ENCODE measurements at places on chromosomes 6 and 20.
A peak's percentile ranks its signal among the peaks of the same experiment; 100 is the strongest.

GRCh38 chr6:141486942-141487341 lies 645.8 kb upstream of the GJE1 start:
- no peak for DNase-seq

DNA sequence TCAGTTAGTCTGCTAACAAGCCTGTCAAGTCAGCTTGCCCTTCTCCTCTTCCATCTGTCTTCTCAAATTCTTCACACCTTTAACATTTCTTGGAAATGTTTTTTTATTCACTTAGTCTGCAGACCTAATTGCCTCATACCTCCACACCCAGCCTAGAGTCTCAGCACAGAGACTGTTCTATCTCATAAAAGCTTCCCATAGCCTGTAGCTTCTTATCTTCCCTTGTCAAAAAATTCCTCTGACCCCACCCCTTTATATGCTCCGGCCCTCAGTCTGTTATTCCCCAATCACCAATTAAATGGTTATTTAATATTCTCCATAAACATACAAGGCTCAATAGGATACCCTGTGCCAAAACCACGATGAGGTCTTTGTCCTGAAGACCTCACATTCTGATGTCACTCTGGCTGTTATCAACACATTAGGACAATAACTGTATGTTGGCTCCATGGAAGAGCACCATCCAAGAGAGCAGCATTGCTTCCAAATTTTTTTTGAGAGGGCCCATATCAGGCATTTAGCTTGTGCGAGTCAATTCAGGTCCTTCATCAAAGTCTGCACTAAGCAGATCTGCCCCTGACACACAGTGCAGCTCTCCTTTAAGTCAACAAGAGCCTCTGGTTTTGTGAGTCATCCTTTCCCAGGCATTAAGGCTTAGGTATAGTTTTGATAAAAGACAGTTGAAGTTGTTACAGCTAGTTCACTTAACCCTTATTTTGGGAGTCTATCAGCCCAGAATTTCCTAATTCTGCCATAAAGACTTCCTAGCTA lies 83.2 kb upstream of the TBX18 start:
- no peak for DNase-seq

- no peak for DNase-seq
These were observed 70.7 kb upstream of the LTV1 start for GRCh38 chr6:143772116-143773086.

DNA sequence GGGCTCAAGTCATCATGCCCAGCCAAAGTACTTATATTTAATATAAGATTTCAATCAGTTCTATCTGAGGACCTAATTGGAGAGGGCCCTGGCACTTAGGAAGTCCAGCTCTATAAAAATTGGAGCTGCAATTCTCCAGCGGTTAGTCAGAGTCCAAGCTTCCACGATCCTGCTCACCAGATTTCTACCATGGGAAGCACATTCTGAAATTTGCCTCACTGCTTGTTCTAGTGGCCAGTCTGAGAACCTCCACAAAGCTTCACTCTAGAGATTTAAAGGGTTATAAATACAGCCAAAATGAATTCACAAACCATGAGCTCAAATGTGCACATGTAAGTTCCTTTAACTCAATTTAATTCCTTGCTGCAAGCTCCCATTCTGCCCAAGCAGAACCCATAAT lies 33.5 kb downstream of the PNLDC1 start:
- no peak for DNase-seq

GRCh38 chr6:25862199-25862598 lies 11.8 kb downstream of the SLC17A3 start:
- DNase-seq = no peak

GRCh38 chr20:4661191-4661590 lies 60.5 kb upstream of the PRND start:
- DNase-seq = no peak

GRCh38 chr6:7270320-7271204 lies 42.4 kb downstream of the SSR1 start:
- no peak for DNase-seq

DNA sequence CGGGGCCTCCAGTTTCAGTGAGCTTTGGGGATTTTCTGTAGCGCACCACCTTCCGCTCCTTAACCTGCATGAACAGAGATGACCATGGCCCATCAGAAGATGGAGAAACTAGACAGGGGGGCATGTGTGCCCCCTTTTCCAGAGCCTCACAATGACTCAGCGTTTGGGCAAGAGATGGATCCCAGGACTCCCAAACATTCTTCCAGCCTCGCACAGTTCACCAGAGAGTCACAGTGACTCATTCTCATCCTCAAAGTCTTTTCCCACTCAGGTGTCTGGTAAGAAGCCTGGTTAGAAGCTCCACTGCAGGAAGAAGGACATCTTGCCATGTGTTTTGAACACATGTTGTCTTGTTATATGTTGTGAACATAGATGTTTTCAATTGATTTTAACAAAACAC lies 76.2 kb upstream of the FRMD1 start:
- no peak for DNase-seq

- peak; percentile 55 for DNase-seq
These were observed 49.7 kb upstream of the IL20RA start for GRCh38 chr6:137094411-137095008.

GRCh38 chr6:76682842-76683241 lies 610.4 kb upstream of the IMPG1 start:
- DNase-seq = no peak

GRCh38 chr20:60211618-60212463 lies 253.6 kb downstream of the CDH26 start:
- DNase-seq = no peak

DNA sequence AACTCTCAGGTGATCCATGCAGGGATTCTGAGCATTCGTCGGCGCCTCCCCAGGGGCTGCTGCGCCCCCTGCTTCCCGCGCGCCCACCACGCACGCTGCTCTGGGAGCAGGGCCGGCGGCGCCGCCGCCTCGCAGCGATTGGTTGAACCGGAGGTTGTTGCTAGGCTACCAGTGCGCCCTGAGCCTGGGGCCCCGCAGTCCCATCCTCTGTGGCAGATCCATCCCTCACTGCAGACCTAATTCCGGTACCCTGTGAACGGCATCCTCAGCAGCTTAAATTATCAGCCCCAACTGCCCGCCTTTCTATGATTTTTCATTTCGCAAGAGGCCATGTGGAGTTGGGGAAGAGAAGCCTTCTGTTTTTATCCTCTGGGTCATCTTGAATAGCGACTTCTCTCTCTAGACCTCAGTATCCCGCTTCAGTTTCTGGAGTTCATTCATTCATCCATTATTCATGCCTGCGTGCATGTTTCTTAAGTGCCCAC lies 15.4 kb downstream of the PNPLA1 start:
- DNase-seq = peak; percentile 57

DNA sequence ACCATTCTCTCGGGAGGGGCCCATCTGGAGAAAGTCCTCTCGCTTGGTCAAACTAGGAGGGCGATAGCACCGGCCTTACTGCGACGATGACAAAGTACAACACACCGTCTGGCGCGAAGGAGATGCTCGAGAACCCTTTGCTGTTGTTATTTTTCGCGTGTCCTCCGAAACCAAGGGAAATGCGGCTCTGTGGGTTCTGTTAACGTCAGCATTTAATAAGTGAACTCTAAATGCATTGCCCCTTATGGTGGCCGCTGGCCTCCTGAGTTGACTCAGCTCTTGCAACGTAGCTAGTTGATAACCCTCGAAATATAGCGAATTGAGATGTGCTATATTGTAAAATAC lies 577 bp upstream of the SCAND1 start:
- DNase-seq = no peak

- DNase-seq = no peak
These were observed 28.3 kb downstream of the RGS17 start for GRCh38 chr6:153102605-153103318.

- DNase-seq = no peak
These were observed 17.2 kb upstream of the MDGA1 start for GRCh38 chr6:37714836-37715420.

DNA sequence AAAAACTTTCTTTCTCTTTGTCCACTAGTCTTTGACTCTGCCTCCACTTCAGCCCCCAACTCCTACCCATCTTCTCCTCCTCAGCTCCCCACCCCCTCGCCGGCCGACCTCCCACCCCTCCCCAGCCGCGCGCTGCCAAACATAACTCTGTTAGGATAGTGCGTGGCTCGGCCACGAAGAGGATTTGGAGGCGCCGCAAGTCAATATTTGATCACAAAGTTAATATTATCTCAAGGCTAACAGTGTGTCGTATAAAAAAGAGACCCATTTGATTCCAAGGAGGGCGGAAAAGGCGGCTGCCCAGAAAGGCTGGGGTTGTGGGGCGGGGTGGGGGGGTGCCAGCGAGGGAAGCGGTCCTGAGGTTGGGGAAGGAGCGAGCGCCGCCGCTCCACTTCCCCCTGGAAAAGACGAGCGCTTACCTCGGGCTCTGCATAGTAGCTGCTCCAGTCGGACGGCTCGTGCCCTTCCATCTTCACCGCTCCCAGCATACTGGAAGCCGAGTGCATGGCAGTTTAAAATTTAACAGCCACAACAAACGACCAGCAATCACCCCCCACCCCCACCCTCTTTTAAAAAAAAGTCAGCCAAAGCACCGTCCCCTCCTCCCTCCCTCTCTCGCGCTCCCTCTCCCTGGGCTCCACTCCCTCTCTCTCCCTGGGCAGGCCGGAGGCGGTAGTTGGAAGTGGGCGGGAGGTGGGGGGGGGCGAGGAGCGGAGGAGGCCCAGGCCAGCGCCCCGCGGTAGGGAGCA lies 425 bp downstream of the FOXA2 start:
- no peak for DNase-seq

DNA sequence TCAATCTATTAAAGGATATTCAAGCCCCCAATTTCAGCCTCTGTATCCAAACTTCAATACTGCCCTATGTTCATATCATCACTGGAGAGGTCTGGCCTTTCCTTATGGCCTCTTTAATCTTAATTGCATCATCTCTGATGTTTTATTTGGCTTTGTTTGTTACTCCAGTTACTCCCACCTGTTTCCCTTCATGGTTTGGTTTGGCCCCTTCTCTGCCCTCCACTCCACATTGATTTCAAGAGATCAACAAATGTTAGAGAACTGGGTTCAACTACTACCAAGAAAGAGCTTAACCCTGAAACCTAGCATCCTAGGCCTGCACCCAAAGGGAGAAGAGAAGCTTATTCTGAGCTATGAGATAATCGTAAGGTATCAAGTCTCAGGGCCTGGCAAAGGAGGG lies 221.6 kb downstream of the LAMA2 start:
- no peak for DNase-seq

GRCh38 chr20:35600993-35601973 lies 14.3 kb upstream of the SPAG4 start:
- peak; percentile 53 for DNase-seq

DNA sequence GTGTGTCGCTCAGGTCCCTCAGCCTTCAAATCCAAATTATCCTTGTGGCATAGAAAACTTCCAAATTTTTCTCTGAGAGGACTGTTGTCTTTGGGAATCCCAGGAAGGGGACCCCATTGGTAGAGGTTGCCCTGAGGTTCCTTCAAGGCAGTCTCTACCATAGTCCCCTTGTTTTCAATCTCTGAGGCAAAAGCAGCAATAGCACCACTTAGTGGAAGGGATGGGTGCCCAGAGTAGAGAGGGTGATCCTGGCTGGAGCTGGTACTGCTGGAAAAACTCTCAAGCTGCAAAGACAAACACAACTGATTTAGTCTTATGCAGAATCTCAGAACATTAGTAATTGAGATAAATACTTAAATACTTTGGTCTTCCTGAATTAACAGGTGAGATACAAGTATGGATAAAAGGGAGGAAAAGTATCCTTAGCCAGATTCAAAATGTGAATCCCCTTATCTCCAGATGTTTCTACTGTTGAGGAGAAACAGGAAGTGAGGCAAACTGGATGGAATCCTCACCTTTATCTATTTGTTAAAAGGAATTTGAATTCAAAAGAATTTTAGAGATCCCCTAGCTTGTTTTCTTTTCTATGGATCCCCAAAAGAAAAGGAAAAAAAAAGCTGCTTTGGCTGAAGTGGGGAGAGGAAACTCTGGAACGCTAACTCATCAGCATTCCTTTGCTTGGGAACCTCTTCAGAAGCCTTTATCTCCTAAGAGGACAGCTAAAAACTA lies 13.4 kb downstream of the ZNF318 start:
- DNase-seq = peak; percentile 16

GRCh38 chr6:14130435-14131075 lies 13.0 kb downstream of the CD83 start:
- DNase-seq = no peak

DNA sequence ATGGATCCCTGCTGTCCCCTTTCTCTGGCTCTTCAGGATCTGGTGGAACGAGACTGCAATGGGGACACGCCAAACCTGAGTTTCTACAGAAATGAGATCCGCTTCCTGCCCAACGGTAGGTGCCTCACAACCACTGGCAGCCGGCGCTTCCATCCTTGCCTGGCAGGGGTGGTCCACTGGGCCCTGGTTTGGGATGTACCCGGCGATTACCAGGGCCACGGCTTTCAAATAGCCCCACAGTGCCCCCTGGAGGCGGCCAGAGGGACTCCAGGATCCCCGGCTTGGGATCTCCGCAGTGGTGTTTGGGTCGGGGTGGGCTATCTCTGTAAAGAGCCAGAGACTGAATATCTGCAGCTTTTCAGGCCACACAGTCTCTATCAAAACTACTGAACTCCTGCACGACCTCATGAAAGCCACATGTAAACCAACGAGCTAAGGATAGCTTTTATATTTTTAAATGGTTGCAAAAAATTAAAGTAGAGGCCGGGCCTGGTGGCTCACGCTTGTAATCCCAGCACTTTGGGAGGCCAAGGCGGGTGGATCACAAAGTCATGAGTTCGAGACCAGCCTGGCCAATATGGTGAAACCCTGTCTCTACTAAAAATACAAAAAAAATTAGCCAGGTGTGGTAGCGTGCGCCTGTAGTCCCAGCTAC lies 3.7 kb downstream of the OGFR start:
- peak; percentile 77 for DNase-seq

DNA sequence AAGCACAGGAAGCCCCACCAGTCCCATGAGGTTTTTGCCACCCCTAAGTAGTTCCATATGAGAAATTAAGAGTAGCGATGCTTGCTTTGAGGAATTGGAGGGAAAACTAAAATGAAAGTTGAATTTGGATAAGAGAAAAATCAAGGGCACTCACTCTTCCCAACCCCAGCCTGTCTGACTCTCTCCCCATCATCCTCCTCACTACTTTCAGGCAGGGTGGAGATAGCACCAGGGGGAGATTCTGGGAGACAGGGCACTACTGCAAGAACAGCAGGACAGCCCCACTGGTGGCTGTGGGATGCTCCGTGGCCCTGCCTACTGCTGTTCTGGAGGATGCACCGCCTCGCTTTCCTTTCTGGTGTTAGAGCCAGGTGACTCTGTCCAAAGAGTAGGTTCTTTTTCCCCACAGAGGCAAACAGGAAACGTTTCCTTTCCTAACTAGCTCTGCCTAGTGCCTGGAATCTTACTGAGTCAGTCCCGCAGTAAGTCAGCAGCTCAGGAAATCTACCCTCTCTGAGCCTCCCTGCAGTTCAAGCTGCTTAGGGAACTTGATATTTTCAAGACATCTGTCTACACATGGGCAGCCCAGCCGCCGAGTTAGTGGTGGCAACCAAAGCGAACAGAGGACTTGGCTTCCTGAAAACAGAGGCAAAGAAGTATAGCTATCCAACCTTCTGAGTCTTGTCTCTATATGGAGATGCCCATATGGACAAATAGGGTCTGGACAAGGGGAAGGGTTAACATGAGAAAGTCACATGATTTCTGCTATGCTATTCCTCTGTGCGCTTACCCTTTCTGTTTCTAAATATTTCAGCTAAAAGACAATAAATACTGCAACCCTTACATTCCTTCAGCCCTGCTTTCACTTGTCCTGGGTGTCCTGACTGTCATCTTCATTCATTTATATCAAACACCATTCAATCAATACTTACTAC lies 11.4 kb downstream of the HLA-E start:
- no peak for DNase-seq

- no peak for DNase-seq
These were observed 73.6 kb downstream of the BMP2 start for GRCh38 chr20:6841128-6841527.

GRCh38 chr6:170446841-170447560 lies 106.1 kb downstream of the PSMB1 start:
- DNase-seq = no peak

All from G401 (cell line).